ENCODE measurements at places on chromosomes 12 and 14.

DNA sequence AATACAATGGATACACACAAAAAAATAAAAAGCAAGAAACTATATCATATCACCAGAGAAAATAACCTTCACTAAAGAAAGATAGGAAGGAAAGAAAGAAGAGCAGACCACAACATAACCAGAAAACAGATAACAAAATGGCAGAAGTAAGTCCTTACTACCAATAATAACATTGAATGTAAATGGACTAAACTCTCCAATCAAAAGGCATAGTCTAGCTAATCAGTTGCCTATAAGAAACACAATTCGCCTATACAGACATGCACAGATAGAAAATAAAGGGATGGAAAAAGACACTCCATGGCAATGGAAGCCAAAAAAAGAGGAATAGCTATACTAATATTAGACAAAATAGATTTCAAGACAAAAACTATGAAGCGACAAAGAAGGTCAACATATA, 8.9 kb upstream of the TAS2R30 start:
- no peak for DNase-seq

DNA sequence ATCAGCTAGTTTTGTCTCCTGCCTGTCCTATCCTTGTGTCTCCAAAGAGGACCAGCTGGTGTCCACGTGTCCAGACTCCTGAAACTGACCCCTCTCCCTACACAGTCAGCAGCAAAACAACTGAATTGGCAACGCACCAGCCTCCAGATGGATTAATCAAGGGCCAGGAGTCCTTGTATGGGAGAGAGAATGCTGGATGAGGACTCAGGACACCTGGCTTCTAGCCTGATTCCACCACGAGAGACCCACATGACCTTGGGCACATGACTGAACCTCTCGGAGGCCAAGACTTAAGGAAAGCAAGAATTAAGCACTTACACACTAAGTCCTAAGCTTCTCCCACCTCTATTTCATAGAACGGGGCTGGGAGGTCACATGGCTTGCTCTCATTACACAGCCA, 60.4 kb upstream of the CMKLR1 start:
- DNase-seq, result no peak

- DNase-seq, result no peak
Observed at GRCh38 chr12:123645878-123646277, 12.2 kb downstream of the GTF2H3 start.

DNA sequence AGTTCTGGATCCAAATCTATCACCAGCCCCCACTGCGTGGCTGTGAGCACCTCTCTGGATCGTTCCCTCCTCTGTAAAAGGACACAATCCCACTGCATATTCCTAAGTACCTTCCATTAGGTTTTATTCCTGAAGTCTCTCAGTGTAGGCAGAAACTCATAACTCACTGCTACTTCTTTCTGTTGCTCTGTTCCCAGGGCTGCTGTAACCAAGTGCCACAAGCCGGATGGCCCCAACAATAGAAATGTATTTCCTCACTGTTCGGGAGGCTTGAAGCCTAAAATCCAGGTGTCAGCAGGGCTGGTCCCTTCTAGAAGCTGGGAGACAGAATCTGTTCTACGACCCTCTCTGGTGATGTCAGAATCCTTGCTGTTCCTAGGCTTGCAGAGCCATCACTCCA, 24.9 kb downstream of the FOXN3 start:
- DNase-seq, result no peak

DNA sequence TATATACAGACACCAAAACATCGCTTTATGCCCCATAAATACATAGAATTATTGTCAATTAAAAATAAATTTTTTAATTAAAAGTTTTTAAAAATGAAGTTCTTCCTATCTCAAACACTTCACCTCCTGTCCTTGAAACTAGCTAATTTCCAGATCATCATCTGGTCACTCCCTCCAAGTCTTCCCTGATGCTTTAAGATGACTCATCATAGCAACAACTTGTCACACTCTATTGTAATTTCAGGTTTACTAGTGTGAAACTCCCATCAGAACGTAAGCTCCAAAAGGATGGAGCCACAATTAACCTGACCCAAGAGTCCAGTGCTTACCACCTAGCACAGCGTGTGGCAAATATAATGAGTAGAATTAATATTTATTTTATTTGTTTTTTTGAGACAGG, 16.3 kb downstream of the GXYLT1 start:
- no peak for DNase-seq
